ENCODE measurements at places on chromosomes 12 and 14.

DNA sequence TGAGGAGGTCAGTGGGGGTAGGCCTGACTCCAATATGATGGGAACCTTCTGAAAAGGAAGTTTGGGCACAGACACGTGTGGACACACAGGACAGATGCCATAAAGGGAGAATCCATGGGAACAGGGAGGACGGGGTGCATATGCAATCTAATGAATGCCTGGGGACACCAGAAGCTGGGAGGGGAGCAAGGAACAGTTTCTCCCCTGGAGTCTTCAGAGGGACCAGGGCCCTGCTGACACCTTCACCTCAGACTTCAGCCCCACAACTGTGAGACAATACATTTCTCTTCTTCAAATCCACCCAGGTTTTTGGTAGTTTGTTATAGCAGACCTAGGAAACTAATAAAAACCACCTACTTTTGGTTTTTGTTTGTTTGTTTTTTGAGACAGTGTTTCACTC, 35.2 kb upstream of the CLIP1 start:
- DNase-seq = no peak

DNA sequence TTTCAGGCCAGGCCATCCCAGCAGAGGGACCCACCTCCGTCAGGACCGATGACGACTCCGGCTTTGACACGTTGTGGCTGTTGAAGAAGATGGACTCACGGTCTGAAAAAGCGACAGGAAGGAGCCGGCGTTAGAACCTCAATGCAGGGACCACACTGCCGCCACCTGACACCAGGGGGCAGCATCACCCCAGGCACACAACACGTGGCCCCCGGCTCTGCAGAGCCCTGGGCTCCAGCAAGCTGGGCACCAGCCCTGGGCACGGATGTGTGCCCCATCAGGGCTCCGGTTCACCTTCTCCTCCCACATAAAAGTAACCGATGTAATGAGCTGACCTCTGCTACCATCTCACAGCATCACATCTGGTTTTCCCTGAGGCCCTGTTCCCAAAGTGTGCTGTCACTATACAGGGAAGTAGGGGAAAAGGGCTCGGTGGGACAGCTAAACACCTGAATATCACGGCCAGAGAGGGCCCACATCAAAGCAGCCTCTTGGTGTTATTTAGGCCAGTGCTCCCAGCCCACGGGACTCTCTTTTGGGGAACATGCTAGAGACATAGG, 29.0 kb downstream of the CHGA start:
- DNase-seq = peak; percentile 51

DNA sequence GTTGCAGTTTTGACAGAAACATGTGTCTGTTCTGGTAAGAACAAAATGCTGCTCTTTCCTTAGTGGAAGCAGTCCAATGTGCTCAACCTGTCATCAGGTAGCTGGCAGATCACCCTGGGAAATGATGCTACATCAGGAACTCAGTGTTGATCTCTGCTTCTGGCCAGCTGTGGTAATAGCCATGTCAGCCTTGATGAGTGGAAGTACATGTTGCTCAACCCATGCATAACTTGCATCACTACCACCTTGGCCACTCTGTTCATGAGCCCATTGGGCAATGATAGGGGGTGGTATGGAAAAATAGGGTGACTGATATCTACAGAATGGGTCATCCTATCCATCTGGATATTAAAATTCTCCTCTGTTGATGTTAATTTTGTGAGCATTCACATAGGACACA, 411.0 kb downstream of the C12orf50 start:
- DNase-seq = no peak

- DNase-seq = no peak
Observed at GRCh38 chr12:92729773-92730305, 27.1 kb downstream of the PLEKHG7 start.

- DNase-seq = no peak
Observed at GRCh38 chr12:115710104-115710564, 567.4 kb downstream of the MED13L start.

- DNase-seq = peak; percentile 9
Observed at GRCh38 chr12:4584281-4584680, 22.3 kb downstream of the DYRK4 start.

DNA sequence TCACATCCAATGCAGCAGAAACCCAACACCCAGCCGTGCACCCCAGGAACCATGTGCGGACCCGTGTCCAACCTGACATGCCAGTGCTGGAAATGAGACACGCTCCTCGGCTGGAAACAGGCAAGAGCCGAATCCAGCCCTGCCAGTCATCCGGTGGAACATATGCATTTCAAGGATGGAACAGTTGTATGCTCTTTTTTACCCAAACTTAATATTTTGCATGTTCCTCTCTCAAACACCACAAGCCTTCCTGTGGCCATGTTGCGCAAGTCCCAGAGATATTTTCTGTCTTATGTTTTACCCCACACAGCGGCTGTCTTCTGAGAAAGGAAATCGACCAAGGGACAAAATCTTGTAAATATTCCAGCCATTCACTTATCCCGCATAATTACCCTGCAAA, 196.9 kb downstream of the BCL11B start:
- no peak for DNase-seq

GRCh38 chr14:24366721-24367513, 1.1 kb upstream of the NFATC4 start:
- DNase-seq = peak; percentile 97

DNA sequence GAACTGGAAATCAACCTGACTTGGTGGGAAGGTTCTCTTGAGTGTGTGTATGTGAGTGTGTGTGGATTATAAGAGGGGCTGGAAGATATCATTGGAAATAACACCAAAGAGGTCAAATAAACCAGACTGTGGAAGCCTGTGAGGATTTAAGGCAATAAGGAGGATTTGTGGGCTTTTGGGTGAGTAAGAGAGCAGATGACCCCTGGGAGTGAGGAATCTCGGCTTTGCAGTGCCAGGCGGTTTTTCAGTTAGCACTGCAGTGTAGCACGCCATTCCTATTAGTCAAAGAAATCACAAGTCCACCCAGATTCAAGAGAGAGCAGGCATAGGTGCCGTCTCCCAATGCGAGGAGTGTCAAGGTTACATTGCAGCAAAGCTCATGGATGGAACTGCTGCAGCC, 63.3 kb downstream of the CALM1 start:
- no peak for DNase-seq

- no peak for DNase-seq
Observed at GRCh38 chr14:68939181-68939892, 39.8 kb downstream of the ACTN1 start.

GRCh38 chr12:50986966-50987737, 34.8 kb downstream of the HIGD1C start:
- peak; percentile 7 for DNase-seq

DNA sequence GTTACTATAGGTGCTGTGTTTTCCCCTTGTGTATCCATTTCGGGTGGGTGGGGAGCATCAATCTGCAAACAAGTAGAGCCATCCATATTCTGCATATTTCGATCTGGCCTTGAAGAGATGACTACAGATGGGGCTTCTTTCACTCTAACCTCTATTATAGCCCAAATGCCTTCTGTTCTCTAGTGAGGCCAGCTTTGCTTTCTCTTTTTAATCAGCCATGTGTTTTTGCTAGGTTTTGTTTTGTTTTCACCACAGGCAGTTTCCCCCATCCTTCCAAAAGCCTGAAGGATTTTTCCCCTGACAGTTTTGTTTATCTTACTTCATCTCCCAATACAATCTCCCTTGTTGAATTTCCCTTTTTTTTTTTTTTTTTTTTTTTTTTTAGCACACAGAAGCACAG, 224.1 kb downstream of the BTG1 start:
- no peak for DNase-seq

DNA sequence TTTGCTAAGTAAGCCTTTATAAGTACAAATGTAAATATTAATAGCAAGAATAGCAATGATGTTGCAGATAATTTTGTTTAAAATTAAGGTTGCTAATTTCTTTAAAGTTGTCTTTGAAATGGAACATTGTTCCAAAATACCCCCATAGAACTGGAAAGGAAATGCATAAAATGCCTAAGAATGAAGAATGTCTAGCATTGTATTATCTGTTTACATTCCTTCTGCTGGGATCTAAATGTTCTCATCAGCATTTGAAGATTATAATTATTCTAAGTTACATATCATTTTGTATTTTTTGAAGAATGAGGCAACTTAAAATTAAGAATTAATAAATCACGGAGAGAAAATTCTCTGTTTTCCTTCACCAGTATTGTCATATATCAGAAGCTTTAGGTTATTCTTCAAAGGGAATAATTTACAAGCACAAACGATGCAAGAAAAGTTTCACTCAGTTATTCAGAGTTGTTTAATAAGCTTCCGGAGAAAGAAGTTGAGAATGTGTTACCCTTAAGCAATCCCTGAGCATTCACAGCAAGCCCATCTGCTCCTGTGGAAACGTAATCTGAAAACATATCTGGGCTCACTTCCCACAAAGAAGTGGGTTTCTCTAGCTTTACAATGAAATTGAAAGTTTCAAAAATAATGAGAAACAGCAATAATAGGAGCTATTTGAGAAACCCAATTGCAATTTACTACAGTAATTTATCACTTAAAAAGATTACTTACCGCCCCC, 21.3 kb downstream of the SLC6A15 start:
- DNase-seq = no peak

DNA sequence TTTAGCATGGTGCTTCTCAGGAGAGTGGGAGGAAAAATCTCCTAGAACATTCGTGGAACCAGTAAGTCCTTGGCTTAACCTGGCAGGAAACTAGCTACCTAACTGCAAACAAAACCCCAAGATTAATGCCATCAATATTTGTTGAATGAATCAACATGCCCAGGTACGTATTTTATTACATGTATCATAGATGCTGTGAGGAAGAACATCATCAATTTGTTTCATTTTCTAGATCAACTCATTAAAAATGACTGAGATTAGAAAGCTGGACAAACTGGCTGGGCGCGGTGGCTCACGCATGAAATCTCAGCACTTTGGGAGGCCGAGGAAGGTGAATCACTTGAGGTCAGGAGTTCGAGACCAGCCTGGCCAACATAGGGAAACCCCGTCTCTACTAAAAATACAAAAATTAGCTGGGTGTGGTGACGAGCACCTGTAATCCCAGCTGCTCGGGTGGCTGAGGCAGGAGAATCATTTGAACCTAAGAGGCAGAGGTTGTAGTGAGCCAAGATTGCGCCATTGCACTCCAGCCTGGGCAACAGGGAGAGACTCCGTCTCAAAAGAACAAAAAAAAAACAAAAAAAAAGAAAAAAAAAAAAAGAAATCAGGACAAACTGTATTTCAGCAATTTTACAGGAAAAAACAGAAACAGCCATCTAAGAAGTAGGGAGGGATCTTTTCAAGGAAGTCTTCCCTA, 88.7 kb downstream of the NTN4 start:
- DNase-seq = no peak

GRCh38 chr12:1782215-1782614, 38.1 kb upstream of the LRTM2 start:
- no peak for DNase-seq

All from NCI-H1105 treated with DMSO at 0.1 percent for 48 hours (cell line).